RKO (cell line): ENCODE measurements at places on chromosomes 1 and 21.

DNA sequence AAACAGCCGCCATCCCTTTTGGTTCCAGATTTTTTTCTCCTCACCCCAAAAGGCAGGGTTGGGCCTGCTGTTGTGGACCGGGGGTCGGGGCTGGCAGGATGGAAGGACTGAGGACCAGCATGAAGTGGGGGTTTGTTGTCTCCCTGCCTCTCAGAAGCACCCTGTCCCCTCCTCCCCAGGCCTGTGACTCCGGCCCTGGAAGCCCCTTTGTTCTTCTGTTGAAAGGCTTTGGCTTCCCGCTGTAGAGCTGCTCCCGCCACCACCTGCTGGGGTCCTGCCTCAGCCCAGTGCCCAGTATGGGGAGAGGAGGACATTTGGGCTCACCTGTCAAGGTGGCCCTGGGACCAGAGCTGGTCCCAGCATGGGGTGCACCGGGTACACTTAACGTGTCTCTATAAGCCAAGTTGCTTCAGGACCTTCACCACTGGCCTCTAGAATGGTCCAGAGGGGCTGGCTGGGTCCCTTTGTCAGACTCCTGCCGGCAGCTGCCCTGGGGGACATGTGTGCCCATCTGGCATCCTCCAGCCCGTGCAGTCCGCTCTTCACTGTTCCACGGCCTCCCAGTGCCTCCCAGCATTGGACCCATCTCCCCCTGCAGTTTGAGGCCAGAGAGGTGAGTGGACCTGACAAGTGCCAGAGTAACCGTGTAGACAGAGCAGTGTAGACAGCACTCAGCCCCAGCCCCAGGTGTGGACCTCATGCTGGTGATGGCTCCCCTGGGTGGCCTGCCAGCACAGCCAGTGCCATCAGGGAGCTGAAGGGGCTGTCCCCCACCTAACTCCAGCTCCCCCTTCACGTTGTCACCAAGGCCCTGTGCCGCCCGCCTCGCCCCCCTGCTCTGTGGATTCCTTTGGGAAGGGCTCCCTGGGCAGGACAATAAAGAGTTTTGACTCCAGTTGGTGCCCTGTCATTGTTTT, 6.1 kb upstream of the SYTL1 start:
- no peak for DNase-seq

DNA sequence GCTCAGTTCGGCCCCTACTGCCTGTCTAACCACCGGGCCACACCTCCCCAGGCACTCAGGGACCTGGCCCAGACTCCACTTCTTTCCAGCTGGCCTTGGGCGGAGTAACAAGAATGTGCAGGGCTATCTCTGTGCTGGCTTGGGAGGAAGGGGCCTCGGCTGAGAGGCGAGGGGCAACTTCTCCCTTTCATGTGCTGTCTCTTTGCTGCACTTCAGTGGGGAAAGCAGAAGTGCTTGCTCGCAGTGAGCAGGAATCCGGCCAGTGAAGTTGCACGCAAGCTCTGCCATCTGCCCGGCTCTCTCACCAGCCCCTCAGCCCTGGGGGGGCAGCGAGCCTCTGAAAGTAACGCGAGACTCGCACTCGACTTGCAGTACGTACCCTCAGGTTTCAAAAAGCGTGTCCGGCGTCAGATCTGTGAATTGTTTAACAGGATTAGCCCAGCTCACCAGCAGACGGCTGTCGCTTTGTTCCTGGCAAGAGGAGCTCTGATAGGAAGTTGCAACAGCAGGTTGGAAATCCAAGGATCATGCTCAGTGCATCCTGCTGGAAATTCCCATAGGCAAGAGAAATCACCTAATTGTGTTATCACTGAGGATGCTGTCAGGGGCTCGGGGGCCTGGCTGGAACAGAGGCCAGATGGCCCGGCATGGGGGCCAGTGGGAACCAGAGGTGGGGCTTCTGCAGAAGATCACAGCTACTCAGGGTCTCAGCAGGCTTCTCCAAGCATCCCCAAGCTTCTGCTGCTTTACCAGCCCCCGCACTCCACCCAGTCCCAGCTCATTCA, 221.1 kb downstream of the NPHP4 start:
- DNase-seq, result no peak

DNA sequence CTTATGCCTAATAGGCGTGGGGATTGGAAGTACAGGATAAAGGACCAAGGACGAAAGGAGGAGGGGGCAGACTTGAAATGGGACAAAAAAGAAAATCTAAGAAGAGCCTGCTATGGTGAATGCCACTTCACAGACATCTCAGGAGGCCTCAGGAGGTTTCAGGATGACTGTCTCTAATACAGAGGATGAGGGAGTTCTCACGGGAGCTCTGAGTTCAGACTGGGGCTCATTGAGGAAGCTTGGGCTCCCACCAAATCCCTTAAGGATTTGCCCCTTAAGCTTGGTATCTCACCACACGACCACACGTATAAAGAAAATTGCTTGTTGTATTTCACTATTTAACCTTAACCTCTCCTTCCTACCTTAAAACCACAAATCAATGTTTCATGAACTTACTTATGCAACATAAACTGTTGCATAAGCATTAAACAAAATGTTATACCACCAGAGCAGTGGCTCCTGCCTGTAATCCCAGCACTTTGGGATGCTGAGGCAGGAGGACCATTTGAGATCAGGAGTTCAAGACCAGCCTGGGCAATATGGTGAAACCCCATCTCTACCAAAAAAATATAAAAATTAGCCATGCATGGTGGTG, 12.4 kb downstream of the SLC30A1 start:
- DNase-seq, result no peak

GRCh38 chr1:16173447-16174260, 17.8 kb upstream of the EPHA2 start:
- DNase-seq, result peak; percentile 23

GRCh38 chr1:234515821-234516241, 36.9 kb upstream of the TARBP1 start:
- DNase-seq, result peak; percentile 35

DNA sequence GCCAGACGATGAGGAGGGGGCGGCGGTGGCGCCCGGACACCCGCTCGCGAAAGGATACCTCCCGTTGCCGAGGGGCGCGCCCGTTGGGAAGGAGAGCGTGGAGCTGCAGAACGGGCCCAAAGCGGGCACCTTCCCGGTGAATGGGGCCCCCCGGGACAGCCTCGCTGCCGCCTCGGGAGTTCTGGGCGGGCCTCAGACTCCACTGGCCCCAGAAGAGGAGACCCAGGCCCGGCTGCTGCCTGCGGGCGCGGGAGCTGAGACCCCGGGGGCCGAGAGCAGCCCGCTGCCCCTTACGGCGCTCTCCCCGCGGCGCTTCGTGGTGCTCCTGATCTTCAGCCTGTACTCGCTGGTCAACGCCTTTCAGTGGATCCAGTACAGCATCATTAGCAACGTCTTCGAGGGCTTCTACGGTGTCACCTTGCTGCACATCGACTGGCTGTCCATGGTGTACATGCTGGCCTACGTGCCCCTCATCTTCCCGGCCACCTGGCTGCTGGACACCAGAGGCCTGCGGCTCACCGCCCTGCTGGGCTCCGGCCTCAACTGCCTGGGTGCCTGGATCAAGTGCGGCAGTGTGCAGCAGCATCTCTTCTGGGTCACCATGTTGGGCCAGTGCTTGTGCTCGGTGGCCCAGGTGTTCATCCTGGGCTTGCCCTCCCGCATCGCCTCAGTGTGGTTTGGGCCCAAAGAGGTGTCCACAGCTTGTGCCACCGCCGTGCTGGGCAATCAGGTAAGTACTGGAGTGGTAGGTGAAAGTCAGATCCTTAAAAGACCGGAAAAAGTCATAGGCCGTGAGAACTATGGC, 588 bp downstream of the FLVCR1 start:
- DNase-seq, result peak; percentile 56

GRCh38 chr1:59564192-59564891, 250.4 kb upstream of the HOOK1 start:
- DNase-seq, result no peak

- DNase-seq, result no peak
These were observed 214.7 kb upstream of the EDN2 start for GRCh38 chr1:41698916-41699860.

GRCh38 chr1:9629445-9630201, 21.9 kb upstream of the PIK3CD start:
- DNase-seq, result no peak

DNA sequence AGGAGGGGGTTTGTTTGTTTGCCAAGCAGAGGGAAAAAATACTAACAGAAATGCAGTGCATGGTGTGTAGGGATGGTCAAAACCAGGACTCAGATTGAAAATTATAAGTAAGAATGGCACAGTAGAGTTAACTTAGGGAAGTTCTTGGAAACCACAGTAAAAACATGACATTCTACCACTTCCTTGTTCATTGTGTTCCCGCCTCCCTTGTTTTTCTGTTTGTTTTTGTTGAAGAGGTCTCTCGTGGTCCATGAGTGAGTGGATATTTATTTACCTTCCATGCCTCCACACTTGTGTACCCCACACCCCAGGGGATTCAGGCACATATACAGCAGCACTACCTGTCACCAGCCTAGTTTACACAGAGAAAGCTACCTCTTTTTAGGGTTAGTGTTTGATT, 69.6 kb downstream of the OLFML2B start:
- no peak for DNase-seq

- DNase-seq, result no peak
These were observed 29.2 kb downstream of the RNU1-1 start for GRCh38 chr1:16484931-16485330.

- peak; percentile 20 for DNase-seq
These were observed 12.6 kb upstream of the ADORA3 start for GRCh38 chr1:111516005-111516535.

DNA sequence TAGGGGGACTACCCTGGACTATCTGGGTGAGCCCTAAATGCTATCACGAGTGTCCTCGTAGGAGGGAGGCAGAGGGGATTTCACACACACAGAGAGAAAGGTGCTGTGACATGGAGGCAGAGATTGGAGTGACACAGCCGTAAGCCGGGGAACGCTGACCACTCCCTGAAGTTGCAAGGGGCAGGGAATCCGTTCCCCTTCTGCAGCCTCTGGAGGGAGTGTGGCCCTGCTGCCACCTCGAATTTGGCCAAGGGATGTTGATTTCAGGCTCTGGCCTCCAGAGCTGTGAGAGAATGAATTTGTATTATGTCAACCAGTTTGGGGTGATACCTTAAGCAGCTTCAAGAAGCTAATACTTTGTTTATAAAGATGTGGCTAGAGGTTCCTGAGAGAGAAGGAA, 137.7 kb downstream of the ACTL8 start:
- no peak for DNase-seq

DNA sequence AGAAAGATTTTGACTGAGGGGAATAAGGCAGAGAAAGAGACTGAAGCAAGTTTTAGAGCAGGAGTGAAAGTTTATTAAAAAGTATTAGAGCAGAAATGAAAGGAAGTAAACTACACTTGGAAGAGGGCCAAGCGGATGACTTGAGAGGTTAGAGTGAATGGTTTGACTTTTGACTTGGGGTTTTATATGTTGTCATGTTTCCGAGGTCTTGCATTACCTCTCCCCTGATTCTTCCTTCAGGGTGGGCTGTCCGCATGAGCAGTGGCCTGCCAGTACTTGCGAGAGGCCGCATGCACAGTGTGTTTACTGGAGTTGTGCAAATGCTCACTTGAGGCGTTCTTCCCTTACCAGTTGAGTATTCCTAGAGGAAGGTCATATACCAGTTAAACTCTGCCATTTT, 13.0 kb upstream of the DENND2D start:
- DNase-seq, result no peak
